ENCODE measurements at places on chromosomes 2 and 18.

- DNase-seq, result no peak
Observed at GRCh38 chr2:159946326-159946999, 116.0 kb downstream of the PLA2R1 start.

DNA sequence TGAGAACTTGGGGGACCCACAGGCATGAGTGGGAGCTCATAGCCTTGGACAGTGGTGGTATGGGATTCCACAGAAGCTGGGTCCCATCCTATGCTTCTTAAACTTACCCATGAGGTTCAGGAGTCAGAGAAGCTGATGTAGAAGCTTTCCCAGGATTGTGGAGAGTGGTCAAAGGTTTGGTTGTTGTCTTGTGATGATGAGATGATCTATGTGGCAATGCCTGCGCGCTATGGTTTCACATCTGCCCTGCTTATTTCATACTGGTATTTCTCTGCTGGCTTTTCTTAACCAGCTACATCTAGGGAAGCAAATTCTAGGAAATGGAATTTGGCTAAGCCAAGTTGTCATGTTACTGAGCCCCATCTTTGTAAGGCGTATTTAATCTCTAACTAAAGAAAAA, 168.6 kb downstream of the ZNF407 start:
- DNase-seq, result no peak

- no peak for DNase-seq
Observed at GRCh38 chr2:171187819-171188218, 27.1 kb upstream of the TLK1 start.

DNA sequence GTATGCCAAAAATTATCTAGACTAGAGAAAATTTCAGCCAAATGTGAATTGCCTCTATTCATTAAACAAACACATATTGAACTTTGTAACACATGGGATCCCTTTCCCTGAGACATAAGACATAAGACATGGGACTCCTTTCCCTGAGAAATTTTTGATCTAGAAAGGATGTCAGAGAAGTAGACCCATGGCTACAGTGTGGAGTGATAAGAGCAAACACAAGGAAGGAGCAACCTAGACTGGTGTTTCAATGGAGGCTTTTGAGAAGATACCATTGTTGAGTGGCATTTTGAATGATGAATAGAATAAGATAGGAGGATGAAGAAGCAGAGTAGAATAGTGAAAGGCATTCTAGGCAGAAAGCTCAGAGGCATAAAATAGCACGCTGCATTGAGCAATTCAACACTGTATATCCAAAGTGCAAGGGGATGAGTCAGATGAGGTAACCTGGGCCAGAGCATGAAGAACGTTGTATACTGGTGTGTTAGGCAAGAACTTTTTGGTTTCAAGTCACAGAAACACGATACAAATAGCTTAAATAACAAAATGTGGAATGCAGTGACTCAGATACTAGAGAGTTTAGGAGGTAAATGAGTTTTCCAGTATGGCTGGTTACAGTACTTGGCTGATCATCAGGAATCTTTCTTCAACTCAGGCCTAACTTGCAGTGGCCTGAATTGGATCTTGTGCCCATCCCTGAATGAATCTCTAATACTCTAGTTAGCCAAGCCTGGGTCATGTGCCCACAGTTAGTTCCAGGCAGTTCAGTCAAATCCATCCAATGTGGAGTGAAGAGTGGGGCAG, 129.8 kb upstream of the TANK start:
- DNase-seq, result no peak

GRCh38 chr2:172065111-172065510, 20.2 kb upstream of the DLX1 start:
- DNase-seq, result no peak

DNA sequence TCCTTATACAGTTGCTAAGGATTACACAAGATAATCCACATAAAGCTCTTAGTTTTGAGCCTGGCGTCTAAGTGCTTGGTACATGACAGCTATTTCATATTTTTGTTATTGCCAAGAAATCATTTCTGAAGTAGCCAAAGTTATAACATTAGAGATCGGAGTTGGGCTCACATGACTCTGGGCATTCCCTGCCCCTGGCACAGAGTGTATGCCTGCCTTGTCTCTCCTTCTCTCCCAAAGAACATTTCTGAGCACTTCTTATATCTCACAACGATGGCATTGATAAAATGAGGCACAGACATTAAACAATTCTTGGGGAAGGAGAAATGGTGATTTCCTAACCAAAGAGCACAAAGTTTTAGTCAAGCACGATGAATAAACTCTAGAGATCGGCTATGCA, 87.7 kb upstream of the DDX18 start:
- DNase-seq, result no peak

DNA sequence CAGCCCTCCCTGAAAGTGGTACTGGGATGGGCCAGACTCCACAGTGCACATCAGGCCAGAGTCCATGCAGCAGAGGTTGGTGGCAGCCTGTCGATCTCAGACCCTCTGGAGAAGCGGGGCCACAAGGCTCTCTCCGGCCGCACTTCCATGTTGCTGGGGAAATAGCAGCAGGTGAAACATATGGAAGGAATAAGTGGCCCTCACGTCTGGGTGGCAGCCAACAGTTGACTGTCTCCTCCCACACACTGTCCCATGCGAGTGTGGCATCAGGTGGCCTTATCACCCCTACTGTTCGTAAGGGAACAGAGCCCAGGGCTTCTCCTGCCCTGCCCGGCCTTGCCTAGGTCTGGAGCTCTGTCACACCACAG, 58.1 kb upstream of the FOSL2 start:
- DNase-seq, result no peak

DNA sequence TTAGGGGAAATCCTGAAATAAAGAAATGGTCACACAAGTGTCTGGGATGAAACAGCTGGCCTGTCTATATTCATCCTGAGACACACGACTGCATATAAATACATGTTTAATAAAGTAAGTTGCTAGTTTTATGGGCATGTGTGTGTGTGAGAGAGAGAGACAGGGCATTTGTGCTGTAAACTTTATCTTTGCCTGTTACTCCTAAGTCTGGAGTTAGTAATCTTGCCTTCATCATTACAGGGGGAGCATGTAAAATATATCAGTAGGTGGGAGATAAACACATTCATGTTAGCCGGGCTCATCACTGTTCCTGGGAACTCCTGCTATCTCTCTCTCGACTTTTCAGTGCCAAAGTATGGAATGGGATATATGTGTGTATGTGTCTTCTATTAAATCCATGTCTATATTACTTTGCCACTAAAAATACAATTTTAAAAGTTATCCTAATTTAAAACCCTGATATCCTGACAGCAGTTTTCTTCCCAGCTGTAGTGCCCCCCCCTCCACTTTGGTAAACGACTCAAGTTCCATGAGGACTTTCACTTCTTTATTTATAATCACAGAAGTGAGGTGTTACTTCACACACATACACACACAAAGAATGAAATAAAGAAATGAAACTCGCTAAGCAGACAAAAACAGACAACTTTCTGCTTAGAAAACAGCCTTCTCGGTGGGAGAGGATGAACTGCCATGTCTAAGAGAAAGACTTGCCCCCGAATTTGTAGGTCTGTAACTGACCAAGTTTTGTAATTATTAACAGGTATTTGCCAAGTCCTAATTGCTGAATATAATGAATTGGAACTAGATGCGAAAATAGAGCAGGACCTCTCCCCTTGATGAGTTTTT, 947 bp downstream of the ZEB2 start:
- peak; percentile 40 for DNase-seq

- DNase-seq, result peak; percentile 71
Observed at GRCh38 chr2:38722271-38723061, 28.7 kb downstream of the SRSF7 start.

- no peak for DNase-seq
Observed at GRCh38 chr2:99940963-99941362, 201.4 kb downstream of the AFF3 start.

DNA sequence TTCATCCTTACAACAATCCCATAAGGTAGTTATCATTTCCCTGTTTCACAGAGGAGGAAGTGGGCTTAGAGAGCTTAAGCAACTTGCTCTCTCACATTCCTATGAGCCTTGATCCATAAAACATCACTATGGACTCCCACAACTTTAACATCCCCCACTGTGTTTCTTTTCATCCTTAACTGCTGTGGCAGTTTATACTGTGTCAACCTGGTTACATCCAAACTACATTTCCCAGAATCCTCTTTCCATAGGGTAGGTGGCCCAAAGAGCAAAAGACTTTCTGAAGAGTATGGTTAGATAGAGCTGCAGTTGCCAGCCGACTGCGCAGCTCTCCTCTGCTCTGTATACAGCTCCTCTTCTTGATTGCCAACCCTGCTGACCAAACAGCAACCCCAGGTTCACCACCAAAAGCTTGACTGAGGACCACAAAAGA, 22.5 kb downstream of the MAP3K2 start:
- no peak for DNase-seq

DNA sequence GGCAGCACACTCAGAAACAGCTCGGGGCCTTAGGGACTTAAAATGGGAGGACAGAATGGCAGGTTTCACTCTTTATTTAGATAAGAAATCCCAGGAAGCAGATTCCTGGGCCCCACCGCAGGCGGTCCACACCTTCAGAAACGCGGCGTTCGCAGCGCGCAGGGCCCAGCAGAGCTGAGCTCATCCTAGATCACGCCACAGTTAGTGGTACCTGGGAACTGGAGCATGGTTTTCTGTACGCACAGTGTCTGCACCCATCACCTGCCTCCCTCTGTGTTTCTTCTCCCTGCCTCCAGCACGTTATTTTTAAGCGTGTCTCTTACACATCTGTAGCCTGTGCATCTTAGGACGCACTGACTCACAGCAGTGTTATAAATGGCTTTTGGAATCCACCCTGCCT, 242.1 kb downstream of the ALPK2 start:
- DNase-seq, result no peak

DNA sequence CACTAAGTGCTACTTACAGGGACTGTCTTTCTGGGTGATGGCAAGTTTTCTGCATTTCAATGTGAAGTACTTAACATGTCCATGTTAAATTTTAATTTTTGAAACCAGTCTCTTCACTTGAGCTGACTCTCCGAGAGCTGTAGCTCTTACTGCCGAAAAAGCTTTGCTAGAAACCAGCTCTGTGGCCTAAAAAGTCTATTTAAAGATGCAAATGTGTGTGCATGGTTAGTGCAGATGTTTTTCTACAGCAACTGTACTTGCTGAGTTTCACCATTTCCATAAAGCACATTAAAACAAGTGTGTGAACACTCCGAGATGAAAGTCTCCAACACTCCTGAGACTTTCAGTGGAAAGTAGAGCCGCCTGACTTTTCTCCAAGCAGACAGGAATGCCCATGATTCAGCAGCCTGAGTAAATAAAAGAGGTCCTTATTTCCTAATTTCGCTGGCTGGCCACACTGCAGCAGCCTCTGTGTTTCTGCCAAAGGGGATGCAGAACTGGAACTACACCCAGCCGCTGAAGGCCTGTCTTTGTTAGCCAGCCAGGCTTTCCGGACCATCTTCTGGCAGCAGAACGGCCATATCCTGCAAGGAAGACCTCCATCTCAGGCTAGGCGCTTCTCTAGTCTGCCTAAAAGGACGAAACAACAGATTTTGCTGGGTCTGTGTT, 121.2 kb downstream of the ZNF521 start:
- DNase-seq, result peak; percentile 47

- DNase-seq, result no peak
Observed at GRCh38 chr2:234158812-234159211, 108.3 kb downstream of the SPP2 start.

- no peak for DNase-seq
Observed at GRCh38 chr18:8632386-8632785, 23.1 kb downstream of the RAB12 start.

DNA sequence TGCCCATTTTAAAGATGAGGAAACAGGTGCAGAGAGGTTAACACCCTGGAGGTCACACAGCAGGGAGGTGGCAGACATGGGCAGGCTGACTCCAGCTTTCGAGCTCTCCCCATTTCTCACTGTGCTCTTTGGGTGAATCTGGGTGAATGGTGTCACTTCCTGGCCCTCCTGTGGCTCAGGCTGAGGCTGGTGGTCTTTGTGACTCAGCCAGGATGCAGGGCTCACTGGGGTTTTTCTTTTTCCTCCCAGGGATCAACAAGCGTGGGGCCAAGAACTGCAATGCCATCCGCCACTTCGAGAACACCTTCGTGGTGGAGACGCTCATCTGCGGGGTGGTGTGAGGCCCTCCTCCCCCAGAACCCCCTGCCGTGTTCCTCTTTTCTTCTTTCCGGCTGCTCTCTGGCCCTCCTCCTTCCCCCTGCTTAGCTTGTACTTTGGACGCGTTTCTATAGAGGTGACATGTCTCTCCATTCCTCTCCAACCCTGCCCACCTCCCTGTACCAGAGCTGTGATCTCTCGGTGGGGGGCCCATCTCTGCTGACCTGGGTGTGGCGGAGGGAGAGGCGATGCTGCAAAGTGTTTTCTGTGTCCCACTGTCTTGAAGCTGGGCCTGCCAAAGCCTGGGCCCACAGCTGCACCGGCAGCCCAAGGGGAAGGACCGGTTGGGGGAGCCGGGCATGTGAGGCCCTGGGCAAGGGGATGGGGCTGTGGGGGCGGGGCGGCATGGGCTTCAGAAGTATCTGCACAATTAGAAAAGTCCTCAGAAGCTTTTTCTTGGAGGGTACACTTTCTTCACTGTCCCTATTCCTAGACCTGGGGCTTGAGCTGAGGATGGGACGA, 13.2 kb downstream of the ITM2C start:
- peak; percentile 60 for DNase-seq

DNA sequence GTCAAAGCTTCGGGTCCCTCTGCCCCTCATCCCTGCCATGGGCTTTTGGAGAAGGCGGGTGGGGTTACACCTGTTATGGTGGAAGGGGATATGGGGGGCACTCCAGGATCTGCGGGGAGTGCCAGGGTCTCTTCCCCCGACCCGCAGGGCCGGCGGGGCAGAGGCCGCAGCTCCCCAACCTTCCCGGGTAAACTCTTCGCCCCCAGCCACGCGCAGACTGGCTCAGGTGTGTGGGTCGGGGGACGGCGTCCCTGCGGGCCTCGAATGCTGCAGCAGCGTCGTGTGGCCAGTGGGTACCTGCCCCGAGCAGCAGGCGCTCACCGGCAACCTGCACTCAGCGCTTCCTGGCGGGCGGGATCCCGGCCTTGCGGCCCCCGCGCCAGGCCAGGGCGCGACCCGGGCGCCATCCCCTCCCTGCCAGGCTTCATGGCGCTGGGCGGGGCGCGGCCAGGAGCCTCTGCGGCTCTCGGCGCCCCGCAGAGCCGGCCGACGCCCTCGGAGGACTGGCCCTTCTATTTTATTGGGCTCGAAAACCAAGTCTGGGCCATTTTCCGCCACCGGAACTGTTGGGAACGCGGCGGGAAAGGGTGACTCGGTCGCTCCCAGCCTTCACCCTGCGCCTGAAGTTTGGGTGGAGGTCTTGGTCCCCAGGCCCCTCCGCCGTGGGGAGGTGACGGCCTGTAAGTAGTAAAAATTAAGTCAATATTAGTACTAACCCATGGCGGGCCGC, 4.5 kb downstream of the GBX2 start:
- no peak for DNase-seq

GRCh38 chr2:102589444-102589843, 29.9 kb upstream of the SLC9A2 start:
- DNase-seq, result no peak

GRCh38 chr2:190887089-190887488, 6.5 kb downstream of the GLS start:
- peak; percentile 71 for DNase-seq

DNA sequence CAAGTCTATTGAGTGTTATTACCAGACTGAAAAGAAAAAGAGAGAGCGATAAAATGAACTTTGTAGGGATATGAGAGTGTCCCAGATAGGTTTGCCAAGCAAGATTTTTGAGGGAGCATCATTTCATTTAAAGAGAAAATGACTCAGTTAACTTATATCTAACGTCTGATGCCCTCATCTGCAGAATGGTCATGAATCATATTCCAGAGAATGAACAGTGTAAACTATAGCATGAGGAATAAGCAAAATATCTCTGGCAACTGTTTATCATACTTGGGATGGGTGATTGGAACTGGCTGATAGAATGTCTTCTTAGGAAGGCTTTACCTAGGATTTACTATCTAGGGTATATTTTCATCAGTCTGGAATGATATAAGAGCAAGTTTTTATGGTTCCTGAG, 289.4 kb downstream of the CMPK2 start:
- no peak for DNase-seq
